CD4-positive, alpha-beta T cell treated with Interferon gamma for 1 hour (primary cell): ENCODE measurements at places on chromosomes 1 and 21.

DNA sequence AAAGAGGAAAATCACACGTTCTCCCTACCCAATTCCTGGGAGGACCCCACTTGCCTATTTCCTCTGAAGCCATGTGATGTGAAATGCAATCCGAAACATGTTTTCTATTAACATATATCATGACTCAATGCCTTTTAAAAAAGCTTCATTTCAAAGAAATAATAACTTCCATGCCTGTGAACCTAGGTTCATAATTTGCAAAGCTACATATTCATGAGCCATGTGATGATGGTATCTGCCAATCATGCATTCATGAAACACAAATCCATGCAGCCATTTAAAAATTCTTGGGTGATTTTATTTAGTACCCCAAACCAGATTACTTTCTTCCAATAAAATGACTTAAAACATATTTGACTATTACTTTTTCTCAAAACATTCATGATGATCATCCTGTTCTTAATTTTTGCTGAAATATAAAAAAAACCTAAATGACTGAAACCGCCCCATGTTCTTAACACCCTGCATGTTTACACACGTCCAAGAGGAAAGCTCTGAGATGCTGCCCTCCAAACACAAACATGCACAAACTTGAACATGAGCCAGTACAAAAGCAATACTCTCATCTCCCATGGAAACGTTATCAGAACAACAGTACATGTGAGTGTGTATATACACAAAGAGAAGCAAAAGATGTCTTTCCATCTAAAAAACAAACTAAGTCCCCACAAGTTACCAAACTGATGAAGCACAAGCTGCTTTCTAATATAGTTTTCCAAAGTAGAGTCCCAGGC lies 140.1 kb downstream of the TGFBR3 start:
- DNase-seq, result no peak

DNA sequence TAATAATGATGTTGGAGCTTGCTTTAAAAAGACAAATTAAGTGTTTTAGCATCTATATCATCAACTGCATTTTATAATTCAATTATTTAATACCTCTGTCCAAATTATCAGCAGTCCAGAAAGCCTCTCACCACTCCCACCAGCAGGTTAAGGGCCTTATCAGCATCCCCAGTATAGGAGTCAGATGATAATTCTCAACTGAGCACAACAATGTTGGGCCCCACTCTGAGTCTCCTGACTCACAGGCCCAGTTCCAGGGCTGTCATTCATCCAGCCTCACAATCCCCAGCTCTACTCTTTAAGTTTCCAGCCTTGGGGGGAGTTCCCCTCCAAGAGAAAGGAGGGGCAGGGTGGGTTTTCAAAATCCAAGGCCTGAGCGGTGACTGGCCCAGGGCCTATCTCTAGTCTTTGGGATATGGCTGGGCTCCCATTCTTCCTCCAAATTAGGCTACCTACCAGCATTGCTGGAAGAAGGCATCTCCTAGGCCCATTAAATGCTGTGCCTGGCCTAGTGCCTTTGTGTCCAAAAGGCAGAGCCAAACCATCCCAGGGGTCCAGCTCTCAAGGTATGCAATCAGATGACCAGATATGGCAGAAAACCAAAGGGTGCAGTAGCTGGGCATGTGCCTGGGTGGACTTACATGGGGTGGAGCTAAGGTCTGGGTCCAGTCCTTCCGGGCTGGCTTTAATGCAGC lies 134.1 kb downstream of the GLUL start:
- no peak for DNase-seq

DNA sequence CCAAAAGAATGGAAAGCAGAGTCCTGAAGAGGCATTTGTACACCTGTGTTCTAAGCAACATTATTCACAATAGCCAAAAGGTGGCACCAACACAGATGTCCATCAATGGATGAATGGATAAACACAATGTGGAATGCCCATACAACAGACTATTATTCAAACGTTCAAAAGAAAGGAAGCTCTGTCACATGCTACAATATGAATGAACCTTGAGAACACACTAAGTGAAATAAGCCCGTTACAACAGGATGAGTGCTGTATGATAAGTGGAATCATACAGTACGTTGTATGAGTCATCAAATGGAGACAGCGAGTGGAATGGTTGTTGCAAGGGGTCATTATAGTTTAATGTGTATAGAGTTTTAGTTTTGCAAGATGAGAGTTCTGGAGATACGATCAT lies 80.1 kb downstream of the SH3BGR start:
- no peak for DNase-seq

GRCh38 chr1:145702052-145702451 lies 5.1 kb downstream of the PDZK1 start:
- DNase-seq, result no peak

GRCh38 chr1:4375812-4376211 lies 278.6 kb upstream of the AJAP1 start:
- no peak for DNase-seq

GRCh38 chr1:167251472-167251871 lies 30.8 kb downstream of the POU2F1 start:
- no peak for DNase-seq
